ENCODE measurements at places on chromosomes 13 and 19. TPM values are rescaled to one million over a fixed set of nuclear protein-coding genes. Genes with fewer than 3 reads are reported as not detected.

The SHISA7 gene
- total RNA-seq, result not detected

The SOX1 gene
- not detected for total RNA-seq

The CRX gene
- total RNA-seq, result not detected

The ARRDC5 gene
- not detected for total RNA-seq

The SLITRK6 gene
- total RNA-seq, result under 0.01 TPM

The DNAJB1 gene
- 52.7 TPM for total RNA-seq

All from aortic smooth muscle cell (primary cell).